Ovary (tissue), 10 donors: ENCODE measurements at places on chromosomes 2 and 18.

- DNase-seq = no peak
Measured at GRCh38 chr2:185265747-185266146, 472.9 kb upstream of the FSIP2 start.

DNA sequence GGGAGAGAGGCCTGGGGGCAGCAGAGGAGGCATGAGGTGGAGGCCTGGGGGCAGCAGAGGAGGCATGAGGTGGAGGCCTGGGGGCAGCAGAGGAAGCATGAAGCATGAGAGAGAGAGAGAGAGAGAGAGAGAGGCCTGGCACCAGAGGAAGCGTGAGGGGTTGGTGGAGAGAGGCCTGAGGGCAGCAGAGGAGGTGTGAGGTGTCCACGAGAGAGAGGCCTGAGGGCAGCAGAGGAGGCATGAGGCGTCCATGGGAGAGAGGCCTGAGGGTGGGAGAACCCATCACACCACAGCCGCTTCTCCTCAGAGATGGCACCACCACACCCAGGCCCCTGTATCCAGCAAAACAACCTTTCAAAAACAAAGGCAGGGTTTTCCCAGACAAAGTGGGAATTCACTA, 55.7 kb upstream of the KCNG2 start:
- DNase-seq = no peak

DNA sequence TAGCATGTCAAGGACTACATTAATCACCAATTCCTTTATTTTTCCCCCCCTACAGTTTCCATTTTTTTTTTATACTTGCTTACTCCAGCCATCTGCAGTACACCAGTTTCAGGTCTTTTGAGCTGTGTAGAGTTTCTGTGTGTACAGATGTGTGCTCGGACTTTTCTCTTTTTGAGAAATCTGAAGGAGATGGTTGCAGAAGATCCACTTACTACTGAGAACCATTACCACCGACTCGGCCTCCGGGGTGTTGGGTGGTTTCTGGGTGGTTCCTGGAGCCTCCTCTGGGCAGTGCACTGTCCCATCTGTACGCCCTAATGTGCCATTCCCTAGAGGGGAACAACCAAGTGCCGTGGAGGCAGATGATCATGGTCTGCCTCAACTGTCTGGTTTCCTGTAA, 15.4 kb upstream of the LYPD6B start:
- no peak for DNase-seq

GRCh38 chr2:46701152-46701551, 214.5 kb downstream of the MCFD2 start:
- DNase-seq = no peak

GRCh38 chr2:218806346-218806978, 24.5 kb downstream of the CYP27A1 start:
- peak; percentile 90 for DNase-seq

- no peak for DNase-seq
Measured at GRCh38 chr18:50786864-50787263, 33.0 kb downstream of the MRO start.

GRCh38 chr2:30172627-30173026, 25.8 kb downstream of the YPEL5 start:
- DNase-seq = no peak

GRCh38 chr2:235940330-235940729, 227.9 kb downstream of the GBX2 start:
- peak; percentile 56 for DNase-seq

DNA sequence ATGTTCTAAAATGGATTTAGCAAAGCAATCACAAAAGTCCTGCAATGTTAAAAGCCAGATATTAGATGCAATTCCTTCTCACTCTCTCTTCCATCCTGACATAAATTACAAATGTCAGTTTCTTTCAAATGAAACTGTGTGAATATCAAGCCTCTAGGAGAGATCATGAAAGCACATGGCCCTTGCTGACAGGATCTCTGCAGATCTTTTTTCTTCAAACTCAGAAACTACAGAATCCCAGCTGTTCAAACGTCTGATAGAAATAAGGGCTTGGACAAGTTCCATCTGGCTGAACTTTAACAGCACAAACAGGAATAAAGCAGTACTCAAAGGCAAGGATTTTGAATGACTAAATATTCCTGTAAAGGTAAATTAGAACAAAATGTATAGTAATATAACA, 47.6 kb downstream of the PDE1A start:
- no peak for DNase-seq

DNA sequence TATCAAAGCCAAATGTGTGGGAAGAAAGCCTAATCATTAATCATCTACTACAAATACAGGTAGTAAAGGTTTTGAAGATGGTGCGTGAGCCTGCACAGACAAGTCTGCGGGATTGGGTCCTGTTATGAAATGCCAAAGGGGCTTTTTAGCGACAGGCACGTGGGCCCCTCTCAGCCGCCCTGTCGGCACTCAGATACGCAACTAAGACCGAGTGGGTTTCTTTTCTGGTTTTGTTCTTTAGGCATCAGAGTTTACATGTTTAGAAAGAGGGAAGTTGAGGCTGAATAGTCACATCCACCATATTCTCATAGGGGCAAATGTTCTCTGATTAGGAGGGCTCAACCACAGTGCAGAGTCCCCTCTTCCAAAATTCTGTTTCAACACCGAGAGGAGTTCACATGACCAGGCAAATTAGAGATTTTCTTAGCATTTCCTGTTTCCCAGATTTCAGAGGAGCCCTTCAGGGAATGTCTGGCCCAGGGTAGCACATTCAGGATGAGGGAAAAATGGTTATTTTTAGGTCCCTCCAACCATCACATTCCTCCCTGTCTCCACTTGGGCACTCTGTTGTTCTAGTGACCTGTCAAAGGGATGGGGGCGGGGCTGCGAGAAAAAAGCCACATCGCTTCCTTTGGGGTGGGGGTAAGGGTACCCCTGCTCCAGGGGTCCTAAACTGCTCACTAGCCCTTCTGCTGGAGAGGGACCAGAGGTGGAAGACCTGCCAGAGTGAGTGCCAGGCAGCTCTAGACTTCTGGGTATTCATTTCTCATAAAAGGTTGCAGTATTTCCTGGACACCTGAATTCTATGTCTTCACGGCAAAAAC, 159.2 kb downstream of the BCL2 start:
- no peak for DNase-seq

DNA sequence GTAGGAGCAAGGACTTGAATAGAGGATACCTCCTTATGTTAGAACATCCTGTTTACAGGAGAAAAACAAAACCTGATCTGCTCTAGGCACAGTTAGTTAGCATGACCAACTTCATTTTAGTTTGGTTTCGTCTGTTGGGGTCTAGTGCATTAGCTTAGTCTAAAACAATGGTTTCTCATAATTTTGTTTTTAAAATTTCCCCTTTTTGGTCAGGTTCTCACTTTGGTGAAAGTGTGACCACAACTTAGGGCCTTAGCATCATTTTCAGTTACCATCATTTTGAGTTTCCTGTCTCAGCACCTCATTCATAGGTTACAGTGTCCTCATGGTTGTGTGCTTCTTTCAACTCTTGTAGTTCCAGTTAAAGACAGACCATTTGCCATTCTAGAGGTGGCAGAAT, 1277.0 kb upstream of the SLC39A10 start:
- DNase-seq = no peak

DNA sequence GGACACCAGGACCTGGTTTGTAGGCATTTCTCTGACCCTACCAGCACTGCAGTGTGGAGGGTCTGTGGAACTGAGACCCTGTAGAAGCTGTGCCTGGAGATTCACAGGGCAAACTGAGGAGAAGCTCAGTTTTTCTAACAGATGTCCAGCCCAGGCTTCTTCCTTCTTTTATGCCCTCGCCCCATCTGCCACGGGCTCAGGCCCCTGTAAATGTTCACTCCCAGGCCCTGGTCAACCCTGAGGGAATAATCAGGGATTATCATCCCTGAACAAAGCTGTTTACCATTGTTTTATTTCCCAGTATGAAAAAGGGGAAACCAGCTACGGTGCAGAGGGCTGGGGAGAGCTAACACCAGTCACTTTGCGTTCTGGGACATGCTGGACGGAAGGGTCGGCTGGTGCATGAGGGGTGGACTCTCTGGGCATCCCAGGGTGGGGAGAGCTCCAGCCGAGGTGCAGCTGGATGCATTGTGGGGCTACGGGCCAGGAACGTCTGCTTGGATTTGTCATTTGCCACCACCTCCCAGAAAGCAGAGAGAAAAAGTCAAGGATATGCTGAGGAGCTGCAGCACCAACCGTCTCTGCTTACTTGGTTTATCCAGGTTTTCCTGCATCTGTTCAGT, 183.8 kb downstream of the TFCP2L1 start:
- no peak for DNase-seq

DNA sequence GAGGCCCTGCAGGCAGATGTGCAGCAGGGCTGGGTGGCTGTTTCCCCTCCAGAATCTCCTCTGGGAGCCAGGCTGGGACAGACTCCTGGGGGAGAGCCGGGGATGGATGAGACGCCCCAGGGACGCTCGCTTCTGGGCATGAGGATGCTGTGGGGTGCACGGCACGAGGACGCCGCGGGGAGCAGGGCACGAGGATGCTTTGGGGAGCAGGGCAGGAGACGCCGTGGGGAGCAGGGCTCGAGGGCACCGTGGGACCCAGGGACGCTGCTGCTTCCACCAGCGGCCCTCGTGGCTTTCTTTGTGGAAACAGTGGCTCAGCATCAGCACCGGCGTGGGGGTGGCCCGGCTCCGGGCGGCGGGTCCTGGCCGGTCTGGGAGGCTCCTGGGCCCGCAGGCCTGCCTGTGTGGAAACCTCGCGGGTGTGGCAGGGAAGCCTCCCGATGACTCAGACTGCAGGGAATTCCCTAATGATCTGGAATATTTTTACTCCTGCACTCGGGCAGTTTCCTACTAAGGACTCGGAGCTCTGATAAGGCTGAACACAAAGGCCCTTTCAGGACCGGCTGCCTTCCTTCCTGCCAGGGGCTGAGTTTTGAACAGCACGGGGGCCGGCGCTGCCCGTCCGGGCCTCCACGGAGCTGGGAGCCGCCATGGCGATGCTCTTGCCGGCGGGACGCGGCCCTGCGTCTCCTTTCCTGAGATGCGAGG, 62.6 kb downstream of the NFATC1 start:
- DNase-seq = peak; percentile 71

DNA sequence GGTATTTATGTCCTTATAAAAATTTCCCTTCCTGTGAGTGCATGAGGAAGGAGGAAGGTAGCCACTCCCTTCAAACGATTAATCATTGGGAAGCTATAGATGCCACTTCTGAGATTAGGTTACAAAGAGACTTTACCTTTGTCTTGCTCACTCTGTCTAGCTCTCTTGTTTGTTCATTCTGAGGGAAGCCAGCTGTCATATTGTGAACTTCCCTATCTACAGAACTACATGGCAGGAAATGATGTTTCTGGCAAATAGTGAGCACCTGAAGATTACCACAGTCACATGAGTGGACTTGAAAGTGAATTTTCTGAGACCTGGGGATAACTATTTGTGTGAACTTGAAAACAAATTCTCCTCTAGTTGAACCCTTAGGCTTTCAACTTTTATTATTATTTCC, 776.8 kb downstream of the CCDC85A start:
- DNase-seq = no peak

- DNase-seq = no peak
Measured at GRCh38 chr2:47518497-47519146, 115.7 kb downstream of the MSH2 start.

GRCh38 chr2:27690052-27690451, 26.4 kb downstream of the SLC4A1AP start:
- no peak for DNase-seq

DNA sequence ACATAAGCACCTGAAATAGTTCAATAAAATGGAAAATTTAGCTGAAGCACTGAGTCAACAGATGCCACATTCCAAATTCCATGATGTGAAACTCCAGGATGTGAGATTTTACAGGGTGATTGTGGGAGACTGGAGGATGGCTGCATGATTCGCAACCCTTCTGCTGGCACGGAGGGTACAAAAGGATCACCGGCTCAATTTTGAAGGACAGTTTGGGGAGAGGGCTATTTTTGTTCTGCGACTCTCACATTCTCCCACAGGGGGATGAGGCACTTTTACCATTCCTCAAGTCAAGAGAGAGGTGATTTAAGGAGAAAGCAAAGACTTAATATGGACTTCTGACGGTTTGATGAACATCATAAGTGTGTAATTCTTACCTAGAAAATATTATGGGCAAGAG, 138.1 kb upstream of the CWC22 start:
- no peak for DNase-seq

GRCh38 chr18:56580026-56580425, 58.4 kb downstream of the TXNL1 start:
- DNase-seq = no peak

DNA sequence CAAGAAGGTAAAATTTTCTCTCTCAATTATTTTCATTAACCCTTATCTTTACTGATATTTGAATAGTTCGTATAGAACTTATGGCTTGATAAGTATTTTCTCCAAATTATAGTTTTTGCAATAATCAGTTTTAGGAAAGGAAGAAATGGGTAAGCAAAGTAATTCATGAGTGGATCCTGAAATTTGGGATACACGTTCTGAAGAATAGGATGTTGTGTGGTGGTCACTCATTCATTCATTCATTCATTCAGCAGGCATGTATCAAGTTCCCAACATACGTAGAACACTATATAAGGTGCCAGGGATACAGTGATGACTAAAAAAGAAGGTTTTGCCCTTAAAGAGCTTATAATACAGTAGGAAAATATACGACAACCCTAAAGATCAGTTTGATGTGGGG, 95.4 kb downstream of the PTRHD1 start:
- DNase-seq = no peak

GRCh38 chr2:221541131-221541735, 30.9 kb downstream of the EPHA4 start:
- DNase-seq = no peak

GRCh38 chr2:121880283-121880682, 124.8 kb downstream of the TSN start:
- DNase-seq = no peak

DNA sequence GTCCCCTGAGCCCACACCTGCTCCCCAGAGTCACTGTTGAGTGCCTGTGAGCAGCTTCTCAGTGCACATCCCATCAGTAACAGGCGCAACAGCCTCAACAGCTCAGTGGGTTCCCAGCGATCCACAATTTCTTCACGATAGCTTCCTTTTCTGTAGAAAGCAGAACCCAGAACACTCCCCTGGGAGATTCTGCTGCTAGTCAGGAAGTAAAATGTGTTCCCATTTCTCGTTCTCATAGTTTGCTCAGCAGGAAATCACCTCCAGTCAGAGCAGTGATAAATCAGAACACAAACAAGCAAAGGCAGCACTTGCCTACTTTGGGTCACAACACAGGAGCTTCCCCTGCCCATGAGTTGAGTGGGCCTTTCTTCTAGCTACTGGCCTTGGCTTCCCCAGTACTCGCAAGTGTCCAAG, 48.9 kb upstream of the ATG16L1 start:
- DNase-seq = no peak

- no peak for DNase-seq
Measured at GRCh38 chr2:68980956-68981355, 6.5 kb downstream of the GKN1 start.

- DNase-seq = no peak
Measured at GRCh38 chr2:32860385-32860784, 86.4 kb upstream of the LTBP1 start.

- DNase-seq = peak; percentile 91
Measured at GRCh38 chr2:189580658-189581353, at the start of gene SLC40A1. SLC40A1 (minus strand) TSS chr2:189580786; CDS start chr2:189580460, 326 bp downstream.

- DNase-seq = no peak
Measured at GRCh38 chr2:205743137-205743536, 60.8 kb downstream of the NRP2 start.

- no peak for DNase-seq
Measured at GRCh38 chr2:47095349-47096020, 59.6 kb downstream of the STPG4 start.
